ENCODE measurements at places on chromosomes 13 and 19.
A peak's percentile ranks its signal among the peaks of the same experiment; 100 is the strongest.

DNA sequence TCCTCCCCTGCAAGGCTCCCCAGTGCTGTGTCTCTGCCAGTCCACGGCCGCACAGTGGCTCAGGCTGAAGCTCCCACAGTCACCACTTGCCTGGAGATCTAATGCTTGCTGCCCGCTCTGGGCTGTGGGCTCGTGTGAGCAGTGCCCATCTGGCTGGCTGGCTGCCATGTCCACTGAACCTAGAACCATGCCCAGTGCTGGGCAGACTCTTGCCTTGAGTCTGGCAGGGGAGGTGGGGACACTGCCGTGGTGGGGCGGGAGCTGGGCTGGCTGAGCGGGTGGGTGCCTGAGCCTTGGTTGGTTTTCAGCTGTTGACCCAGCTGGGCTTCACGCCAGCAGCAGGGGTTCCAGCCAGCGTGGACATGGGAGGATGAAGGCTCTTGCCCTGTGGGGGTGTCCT, 52.3 kb downstream of the CRTC1 start:
- no peak for DNase-seq

- DNase-seq = no peak
These were observed 45.4 kb downstream of the CCDC70 start for GRCh38 chr13:51907040-51907732.

DNA sequence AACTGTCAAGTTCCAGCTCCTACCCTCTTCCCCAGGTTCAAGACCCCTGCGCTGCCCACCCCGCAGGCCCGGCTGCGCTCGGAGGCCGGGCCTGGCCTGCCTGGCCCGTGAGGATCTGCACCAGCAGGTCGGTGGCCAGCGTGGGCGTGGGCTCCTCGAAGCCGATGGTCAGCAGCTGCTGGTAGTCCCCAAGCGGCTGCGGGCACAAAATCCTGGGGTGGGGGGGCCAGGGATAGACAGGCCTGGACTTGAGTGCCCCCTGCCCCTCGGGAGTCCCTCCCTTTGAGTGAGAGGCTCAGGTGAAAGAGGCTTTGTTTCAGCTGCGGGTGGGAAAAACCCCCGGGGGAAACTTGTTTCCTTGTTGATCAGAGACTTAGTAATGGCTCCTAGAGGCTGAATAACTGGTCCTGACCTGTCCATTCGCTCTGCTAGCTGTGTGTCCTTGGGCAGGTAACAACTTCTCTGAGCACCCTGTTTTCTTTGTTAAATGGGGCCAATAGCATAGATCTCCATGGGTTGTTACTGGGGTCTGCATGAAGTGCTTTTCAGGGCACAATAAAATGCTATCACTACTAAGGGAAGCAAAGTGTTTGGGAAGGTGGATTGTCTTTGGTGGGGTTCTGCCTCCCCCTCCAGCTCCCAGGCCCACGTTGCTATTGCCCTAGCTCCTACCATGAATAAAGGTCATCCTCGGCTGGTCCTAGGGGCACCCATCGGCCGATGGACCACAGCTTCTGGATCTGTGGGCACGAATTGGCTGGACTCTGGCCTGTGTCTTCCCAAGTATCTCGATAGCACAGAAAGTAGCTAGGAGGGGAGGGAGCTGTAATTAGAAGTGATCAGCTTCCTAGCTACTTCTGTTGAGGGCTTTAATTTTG, 3.5 kb downstream of the C19orf67 start:
- DNase-seq = no peak

GRCh38 chr19:31315652-31316051, 33.6 kb downstream of the TSHZ3 start:
- DNase-seq = no peak

- DNase-seq = no peak
These were observed 29.6 kb downstream of the IRS2 start for GRCh38 chr13:109756778-109757177.

DNA sequence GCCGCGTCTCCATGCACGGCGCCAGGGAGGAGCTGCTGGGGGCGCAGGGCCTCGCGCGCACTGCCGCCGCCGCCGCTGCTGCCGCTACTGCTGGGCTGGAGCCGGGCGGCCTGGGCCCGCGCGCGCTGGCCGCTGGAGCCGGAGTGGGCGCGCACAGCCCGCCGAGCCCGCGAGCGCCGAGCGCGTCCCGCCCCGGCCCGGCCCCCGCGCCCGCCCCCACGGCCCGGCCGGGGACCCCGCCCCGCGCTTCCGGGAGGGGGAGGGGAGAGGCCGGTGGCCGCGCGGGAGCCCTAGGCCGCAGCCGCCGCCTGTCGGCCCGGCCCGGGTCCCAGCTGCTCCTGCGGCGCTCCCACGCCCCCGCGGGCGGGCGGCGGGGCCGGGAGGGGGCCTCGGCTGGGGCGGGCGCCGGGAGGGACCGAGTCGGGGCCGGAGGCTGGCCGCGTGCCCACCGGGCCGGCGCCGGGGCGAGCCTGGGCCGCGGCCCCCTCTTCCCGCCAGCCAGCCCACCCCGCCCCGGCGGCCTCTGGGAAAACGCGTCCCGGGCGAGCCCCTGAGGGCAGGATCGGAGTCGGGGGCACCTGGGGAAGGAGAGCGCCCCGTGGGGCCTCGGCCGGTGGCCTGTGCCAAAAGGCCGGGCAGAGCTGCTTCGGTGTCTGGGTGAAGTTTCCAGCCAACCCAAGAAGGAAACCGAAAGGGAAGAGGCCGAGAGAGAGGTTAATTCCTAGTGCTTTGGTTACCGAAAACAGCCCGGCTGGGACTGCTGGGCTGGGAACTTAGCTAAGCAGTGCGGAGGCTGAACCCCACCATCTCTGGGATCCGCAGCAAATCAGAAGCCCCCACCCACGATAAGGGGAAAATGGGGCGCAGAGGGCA, at the start of gene STK24:
TSS of gene STK24 (minus strand) at position 145 of the 873 bp plus-strand sequence. CDS start 321 bp downstream, outside the sequence.
- DNase-seq = no peak

DNA sequence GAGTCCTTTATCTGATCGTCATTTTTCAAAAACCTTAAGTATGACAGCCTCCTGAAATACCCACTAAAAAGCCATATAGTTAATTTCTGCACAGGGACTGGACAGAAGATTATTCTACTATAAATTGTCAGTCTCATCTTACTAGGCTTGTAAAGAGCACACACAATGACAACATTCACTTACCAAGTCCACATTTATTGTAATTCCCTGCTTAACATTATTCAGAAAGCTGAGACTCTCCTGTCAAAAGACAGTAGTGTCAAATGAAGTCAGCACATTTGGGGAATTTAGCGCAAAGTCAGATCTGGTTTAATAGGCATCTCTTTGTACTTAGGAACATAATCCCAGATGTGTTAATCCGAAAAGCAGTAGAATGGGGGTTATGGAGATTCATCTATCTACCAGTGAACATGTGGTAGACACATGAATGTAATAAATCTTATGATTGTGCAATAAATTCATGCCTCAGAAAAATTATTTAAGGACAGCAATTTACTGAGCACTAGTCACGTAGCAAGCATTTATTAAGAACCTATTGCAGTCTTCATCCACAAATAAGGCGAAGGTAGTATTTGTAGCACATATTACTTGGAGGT, 224.6 kb upstream of the GPC6 start:
- no peak for DNase-seq

GRCh38 chr19:43784241-43784980, 3.6 kb upstream of the KCNN4 start:
- DNase-seq = peak; percentile 41

- DNase-seq = no peak
These were observed 470 bp upstream of the GRTP1 start for GRCh38 chr13:113364311-113364889.

DNA sequence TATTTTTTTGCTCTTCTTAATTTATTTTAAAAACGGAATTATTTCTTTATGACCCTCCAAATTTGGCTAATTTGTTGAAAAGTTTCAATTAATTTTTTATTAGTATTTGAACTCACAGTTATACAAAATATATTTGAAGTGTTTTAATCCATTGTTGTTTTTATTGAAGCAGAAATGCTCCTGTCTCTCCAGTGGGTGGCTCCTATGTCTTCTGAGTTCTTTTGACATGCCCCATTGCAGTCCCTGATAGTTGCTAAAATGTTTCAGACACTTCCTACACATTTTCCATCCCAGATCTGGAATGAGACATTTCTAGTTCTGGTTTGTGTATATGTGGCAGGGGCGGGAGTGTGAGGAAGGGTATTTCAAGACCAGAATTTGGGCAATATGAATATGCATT, 579.4 kb upstream of the PRR20A start:
- no peak for DNase-seq

- DNase-seq = no peak
These were observed 18.4 kb upstream of the RNASEH2B start for GRCh38 chr13:50891206-50891605.

DNA sequence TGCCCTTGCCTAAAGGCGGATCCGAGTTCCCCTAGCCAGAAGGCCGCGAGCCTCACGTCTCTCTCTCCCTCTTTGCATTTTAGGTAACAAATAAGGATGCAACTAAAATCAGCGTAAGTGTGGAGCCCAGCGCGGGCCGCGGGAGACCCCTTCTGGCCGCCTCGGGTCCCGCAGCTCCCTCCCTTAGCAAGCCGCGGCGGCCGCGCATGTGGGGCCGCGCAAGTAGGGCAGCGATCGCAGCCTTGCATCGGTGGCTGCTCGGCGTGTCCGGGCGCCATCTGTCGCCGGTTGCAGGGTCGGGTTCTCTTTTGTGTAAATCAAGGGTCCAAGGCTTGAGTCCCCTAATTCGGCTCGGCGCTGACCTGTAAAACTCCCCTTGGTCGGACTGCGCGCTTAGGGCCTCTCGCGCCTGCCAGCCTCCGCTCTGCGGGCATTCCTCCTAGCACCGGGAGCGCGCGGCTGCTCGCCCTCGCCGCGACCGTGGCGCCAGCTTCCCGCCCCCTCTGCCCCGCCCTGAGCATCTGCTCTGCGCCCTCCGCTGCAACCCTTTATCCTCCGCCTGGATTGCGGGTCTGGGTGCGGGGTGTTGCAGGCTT, 2.7 kb downstream of the VSTM2B start:
- DNase-seq = peak; percentile 16

DNA sequence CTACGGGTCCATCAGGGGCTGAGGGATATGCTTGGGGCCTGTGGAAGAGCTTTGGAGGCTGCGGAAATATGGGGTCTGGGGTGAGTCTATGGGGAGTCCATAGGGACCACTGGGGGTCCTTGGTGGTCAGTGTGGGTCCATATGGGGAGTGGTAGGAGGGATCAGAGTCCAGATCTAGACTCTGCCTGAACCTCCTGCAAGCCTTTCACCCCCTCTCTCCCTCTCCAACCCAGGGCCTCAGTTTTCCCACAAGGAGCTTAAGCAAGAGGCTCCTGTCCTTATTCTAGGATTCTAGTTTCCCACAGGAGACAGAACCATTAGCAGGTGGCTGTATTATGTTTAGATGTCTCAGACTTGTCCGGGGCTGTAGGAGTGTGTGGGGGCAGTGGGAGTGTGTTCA, 161.9 kb upstream of the TSHZ3 start:
- no peak for DNase-seq

- DNase-seq = peak; percentile 72
These were observed 10.5 kb upstream of the SMG9 start for GRCh38 chr19:43765109-43765876.

DNA sequence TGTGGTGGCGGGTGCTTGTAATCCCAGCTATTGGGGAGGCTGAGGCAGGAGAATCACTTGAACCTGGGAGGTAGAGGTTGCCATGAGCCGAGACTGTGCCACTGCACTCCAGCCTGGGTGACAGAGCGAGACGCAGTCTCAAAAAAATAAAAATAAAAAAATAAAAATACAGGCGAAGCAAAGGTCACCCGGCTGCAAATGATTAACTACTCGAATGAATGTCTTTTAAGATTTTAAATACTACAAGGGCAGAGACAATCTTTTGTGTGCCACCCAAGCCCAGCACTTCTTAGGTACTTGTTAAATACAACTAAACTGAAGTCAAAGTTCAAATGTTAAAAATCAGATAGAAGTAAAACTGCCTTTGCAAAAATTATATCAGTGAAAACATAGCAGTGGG, 6.7 kb downstream of the LNX2 start:
- no peak for DNase-seq

- DNase-seq = no peak
These were observed 556.3 kb upstream of the ARGLU1 start for GRCh38 chr13:107124129-107124718.

DNA sequence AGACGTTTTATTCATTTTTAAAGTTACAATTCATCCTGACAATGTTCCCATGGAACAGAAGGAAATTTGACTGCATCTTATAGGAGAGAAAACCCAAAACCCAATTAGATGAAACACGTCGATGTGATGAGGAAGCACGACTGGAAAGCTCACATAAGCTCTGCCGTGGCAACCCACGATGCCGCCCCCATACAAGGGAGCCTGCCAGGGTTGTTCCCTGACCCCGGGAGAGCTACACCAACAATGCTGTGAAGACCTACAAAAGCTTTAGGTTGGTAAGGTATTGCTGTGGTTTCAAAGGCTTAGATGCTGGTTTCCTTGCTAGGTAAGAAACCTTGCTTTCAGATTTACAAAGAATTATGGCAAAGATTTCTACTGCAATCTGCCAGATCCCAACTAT, 393.1 kb downstream of the KLF12 start:
- no peak for DNase-seq

- DNase-seq = no peak
These were observed 8.1 kb downstream of the BLOC1S3 start for GRCh38 chr19:45186509-45187334.

DNA sequence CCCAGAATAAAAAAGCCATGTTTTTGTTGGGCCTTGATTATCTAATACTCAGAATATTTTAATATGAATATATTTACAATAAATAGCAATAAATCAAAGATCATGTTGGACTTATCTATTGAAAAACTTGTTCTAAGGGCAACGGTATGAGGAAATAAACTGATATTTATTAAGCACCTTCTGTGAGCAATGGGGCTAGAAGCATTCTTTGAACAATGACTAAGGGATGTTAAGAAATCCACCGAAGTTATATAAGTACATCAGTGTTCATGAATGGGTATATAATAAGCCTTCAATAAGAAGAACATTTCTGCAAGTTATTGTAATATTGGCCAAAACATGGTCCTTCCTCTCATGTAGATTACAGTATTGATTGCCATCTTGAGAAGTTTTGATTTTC, 221.8 kb downstream of the OXGR1 start:
- no peak for DNase-seq

GRCh38 chr19:57273014-57273413, 7.3 kb upstream of the ZNF460 start:
- DNase-seq = no peak

GRCh38 chr13:40809471-40809870, 20.1 kb downstream of the SLC25A15 start:
- DNase-seq = no peak

GRCh38 chr13:47917022-47917574, 84.0 kb downstream of the SUCLA2 start:
- DNase-seq = no peak

DNA sequence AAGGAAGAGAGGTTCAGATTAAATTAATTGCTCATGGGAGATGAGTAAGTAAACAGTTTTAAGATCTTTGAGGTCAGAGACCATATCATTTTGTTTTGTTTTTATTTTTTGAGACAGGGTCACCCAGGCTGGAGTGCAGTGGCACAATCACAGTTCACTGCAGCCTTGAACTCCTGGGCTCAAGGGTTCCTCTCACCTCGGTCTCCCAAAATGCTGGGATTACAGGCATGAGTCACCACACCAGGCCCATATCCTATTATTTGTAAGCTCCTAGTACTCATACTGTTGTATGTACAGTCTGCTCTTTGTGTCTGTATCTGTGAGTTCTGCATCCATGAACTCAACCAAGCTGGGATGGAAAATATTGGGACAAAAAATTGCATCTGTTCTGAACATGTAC, 6.0 kb upstream of the RASL11A start:
- DNase-seq = no peak

- DNase-seq = no peak
These were observed 10.7 kb upstream of the MCF2L start for GRCh38 chr13:112958127-112958989.

All from stimulated activated CD8-positive, alpha-beta memory T cell treated with anti-CD3 and anti-CD28 coated beads, Interleukin-7, amount 100 ng/mL, for 4 hours (primary cell).